ENCODE measurements at places on chromosomes 11 and 22. TPM values are rescaled to one million over a fixed set of nuclear protein-coding genes. Genes with fewer than 3 reads are reported as not detected.

GRCh38 chr11:29025001-29025400 is 916.8 kb downstream of the METTL15 start:
- no peak for DNase-seq

GRCh38 chr22:20491346-20491745 is 4.2 kb downstream of the KLHL22 start:
- no peak for DNase-seq

DNA sequence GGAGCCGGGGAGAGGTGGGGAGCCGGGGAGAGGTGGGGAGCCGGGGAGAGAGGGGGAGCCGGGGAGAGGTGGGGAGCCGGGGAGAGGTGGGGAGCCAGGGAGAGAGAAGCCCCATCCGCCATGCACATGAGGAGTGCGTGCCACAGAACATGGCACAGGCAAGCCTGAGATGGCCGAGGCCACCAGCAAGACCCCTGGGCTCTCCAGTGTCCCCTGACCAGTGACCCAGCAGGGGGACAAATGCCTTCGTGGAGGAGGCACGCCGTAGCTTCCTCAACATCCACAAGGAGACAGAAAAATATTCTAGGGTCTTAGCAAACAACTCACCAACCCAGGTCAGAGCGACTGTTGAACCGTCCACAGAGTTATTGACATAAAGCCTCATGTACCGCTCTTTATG is 618.8 kb downstream of the TBC1D22A start:
- no peak for DNase-seq

Gene ZBTB3
- total RNA-seq, result 10.1 TPM

GRCh38 chr11:131875611-131876010 is 505.2 kb downstream of the NTM start:
- DNase-seq, result peak; percentile 53

DNA sequence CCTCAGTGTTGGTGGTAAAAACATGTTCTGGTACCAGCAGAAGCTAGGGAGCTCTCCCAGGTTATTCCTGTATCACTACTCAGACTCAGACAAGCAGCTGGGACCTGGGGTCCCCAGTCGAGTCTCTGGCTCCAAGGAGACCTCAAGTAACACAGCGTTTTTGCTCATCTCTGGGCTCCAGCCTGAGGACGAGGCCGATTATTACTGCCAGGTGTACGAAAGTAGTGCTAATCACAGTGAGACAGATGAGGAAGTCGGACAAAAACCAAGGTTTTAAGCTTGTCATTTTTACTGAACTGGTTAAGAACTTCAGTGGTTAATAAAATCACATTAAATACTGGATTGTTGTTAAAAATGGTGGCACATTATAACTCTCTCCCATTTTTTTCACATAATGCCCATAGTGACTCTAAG is 42.6 kb upstream of the VPREB1 start:
- DNase-seq, result no peak

Gene ROBO4
- total RNA-seq, result 27.6 TPM

DNA sequence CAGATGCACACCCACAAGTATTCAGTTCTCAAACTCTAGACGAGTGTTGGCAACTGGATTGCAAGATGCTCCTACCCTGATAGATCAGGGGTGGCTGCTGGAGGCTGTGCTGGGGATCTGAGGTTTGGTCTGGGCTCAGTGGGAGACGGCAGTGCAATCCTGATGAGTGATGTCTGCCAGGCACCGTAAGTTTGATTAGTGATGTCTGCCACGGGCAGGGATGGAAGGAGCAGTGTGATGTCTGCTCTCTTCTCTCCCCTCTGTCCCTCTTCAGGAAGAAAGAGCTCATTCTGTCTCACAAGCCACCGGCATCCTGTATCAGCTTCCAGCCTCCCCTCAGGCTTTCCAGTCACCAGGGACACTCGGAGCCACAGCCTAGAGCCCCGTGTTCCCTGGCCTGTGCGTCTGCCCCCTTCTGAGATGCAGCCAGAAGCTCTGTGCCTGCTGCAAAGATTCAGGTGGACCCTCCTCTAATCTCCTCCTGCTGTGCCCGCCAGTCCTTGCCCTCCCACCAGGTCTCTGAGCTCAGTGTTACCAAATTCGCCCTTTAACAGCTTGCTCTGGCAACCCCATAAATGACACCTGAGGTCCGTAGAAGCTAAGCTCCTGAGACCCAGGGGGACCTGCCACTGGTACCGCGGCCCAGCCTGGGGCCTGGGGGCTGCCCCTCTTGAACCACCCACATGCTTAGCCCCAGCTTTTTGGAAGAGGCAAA is 19.9 kb downstream of the TP53I11 start:
- DNase-seq, result no peak

- no peak for DNase-seq
These were observed 26.5 kb downstream of the SYT13 start for GRCh38 chr11:45259592-45259991.

GRCh38 chr11:978781-979180 is 53.1 kb downstream of the AP2A2 start:
- DNase-seq, result no peak

DNA sequence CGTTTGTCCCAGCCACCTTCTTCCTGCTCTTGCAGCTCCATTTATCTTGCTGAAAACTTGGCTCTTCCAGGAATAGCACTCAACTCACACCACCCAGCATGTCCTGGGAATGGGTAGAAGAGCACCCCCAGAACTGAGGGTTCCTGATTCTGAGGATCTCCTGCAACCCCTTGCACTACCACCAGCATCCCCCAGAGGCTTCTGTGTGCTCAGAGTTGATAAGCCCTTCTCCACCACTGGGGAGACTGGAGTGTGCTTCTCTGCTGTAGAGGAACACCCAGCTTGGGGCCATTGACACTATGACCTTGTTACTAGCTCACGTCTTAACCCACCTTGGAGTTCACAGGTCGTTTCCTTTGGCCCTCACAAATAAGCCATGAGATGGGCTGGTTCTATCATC is 121.0 kb downstream of the GRIK4 start:
- no peak for DNase-seq

- DNase-seq, result no peak
These were observed 6.7 kb downstream of the KCNJ5 start for GRCh38 chr11:128897826-128898225.

DNA sequence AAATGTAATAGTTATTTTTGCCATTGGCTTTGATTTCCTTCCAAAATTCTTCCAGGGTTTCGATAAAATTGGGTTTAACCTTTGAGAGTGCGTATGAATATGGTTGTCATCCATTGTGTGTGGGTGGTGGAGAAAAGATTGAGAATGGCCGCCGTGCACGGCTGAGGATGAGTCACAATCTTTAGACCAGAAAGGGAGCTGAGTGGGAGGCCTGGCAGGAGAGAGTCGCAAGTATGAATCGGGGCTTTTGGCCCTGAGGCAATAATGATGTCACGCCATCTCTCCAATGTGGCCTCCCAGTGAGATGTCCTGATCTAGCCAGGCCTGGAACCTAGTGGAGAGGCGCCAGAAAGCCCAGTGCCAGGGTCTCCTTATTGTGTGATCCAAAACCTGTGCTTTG is 33.1 kb upstream of the SMPD1 start:
- peak; percentile 60 for DNase-seq

- no peak for DNase-seq
These were observed 227.9 kb downstream of the BLID start for GRCh38 chr11:121887976-121888557.

- no peak for DNase-seq
These were observed 20.5 kb downstream of the UBE2L3 start for GRCh38 chr22:21587803-21588611.

DNA sequence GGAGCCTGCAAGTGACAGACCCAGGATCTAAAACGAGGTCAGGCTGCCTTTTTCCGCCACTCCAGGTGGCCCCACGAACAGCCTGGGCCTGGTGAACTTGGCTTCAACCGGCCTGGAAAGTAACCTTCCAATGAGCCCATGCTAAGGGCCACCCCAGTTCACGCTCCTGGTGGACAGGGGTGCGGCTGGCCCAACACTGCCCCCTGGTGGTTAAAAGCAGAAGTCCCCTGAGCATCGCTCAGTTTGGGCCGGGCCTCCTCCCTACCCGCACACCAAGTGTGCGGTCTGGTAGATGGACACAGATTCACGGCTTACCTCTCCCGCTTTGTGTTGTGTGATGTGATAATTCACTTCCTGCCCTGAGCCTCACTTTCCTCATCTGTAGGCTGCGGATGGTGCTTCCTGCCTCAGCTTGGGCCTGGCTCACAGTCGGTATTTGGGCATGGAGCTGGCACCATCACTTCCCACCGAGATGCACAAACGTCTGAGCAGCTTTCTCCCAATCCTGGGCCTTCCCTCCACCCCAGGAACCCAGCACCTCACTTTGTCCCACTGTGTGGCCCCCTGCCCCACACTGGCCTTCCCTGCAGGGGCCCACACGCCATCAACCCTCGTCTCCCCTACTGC is 13.7 kb upstream of the SEC14L3 start:
- peak; percentile 66 for DNase-seq

- no peak for DNase-seq
These were observed 89.2 kb upstream of the CRTAM start for GRCh38 chr11:122749005-122749687.

DNA sequence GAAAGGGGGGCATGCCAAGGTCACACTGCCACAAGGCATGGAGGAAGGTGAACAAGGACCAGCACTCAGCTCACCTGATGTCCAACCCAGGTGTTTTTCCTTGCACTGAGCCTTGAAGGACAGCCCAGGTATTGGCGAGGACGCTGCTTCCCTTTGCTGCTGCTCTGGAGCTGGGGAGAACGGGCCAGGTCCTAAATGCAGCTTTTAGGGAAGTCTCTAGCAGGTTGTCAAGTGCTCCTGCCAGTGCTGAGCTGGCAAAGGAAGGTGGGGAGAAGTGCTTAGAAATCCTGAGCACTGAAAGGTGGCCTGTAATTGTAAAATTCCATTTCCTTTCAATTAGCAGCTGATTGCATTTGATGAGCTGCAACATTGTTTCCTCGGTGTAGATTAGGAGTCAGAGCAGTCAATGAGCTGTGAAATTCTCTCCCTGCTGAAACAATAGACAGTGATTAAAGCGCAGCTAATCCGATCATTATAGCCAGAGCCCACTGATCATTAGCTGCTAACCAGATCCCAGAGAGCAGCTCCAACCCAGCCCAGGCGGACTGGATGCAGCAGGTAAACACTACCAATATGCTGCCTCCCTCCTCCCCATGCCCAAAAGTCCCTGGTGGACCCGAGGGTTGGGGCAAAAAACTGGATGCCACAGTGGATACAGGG is 507.6 kb downstream of the INSC start:
- no peak for DNase-seq

Gene IL10RA
- total RNA-seq, result 6.0 TPM

Gene NXPE2
- total RNA-seq, result 0.12 TPM

DNA sequence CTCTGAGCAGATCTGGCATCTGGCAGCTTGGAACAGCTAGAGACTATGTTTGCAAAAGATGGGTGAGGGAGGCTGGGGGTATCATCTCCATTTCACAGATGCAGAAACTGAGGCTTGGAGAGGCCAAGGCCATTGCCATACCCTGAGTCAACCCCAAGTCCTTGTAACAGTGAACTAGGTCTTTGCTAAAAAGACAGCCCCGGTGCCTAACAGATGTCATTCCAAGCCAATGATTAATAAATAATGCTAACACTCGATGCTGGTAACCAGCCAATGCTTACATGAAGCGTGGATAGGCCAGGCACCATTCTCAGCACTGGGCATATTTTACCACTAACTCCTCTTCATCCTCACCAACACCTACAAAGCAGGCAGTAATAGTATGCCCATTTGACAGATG is 164.0 kb downstream of the MN1 start:
- no peak for DNase-seq

Gene MUC2
- not detected for total RNA-seq

Gene LRP5
- 64.8 TPM for total RNA-seq

GRCh38 chr11:121625777-121626506 is 173.2 kb upstream of the SORL1-AS1 start:
- no peak for DNase-seq

DNA sequence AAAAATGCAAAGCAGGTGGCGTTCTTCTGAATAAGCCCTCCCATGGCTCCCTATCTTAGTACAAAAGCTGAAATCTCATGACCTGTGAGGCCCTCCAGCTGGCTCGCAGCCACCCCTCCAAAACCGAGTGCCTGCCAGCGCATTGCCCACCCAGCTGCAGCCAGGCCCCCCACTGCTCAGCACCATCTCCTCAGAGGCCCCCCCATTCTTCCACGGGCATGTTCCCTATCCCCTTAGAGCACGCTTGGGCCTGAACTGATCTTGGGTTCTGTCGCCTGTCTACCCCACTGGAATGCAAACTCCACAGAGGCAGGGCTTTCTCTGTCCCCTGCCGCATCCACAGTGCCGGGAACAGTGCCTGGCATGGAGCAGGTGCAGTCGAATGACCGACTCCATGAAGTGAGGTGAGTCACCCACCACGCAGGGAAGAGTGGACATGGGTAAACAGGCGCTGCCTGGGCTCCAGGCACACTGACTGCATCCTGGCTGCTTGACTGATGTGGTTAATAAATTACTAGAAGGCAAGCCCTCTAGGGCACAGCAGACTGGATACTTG is 11.3 kb upstream of the EFCAB6 start:
- no peak for DNase-seq

- DNase-seq, result peak; percentile 14
These were observed 34.1 kb downstream of the LINC01488 start for GRCh38 chr11:69515271-69516245.

GRCh38 chr11:65854161-65854592 is 3.8 kb downstream of the CFL1 start:
- peak; percentile 3 for DNase-seq

DNA sequence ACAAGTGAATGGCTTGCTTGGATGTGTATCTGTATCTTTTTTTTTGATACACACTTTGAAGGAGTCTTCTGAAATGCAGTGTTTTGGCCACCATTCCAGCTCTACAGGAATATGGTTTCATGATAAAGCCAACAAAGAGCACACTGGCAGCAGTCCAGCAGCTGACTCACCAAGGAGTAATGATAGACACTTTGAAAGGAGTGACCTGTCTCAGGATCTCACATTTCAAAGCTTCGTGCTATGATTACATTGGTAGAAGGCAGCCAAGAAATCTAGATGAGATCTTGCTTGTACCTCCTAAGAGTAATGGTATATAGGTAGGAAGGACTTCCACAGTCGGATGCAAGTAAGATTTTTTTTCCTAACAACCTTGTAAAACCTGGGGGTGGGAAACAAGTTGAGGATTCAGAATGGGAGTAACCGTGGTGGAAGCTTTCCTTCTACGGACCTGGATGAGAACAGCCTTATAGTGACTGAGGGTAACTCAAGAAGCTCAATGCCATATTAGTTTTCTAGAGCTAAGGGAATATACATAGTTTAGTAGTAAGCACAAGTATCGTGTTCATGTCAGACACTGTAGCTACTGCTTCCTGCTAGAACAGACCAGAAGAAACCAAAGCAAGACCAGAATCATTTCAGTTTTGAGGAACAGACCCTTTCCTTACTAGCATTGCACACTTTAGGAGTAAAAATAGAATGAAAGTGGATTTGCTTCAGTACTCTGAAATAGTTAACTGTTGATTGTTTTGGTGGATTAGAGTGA is 25.0 kb downstream of the MTMR3 start:
- peak; percentile 86 for DNase-seq
